ENCODE measurements at places on chromosomes 6 and 20. TPM values are rescaled to one million over a fixed set of nuclear protein-coding genes. Genes with fewer than 3 reads are reported as not detected.
A peak's percentile ranks its signal among the peaks of the same experiment; 100 is the strongest.

The GMPR gene
- 2.2 TPM for total RNA-seq

DNA sequence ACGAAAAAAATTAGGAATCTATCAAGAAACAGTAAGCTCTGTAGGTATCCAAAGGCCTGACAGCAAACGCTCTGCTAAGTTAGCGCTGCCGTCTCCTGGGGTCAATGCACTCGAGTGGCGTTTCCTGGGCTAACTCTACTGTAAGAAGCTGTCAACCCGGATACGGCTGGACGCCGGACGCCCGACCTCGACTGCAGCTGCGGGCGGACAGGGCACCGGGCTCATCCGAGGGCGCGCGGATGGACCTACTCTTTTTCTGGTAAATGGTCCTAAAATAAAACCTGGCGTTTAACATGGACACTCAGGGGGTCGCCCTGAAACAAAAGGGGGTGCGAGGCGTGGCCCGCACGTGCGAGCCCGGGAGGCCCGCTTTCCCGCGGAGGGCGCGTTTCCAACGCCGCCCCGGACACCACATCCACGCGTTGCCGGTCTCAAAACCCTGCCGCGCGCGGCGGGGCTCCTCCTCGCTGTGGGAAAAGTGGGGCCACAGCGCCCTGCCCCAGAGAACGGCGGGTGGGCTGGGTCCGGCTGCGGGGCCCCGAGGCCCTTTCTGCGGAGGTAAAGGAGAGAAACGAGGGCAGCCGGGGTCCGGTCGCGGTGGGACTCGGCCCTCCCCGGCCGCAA lies 537 bp downstream of the TCP1 start:
- H3K36me3 ChIP-seq, result peaks cover 50% of the 10 kb centered on the region
- H3K27ac ChIP-seq, result peak overlapping the region; percentile 44
- no peaks in the 10 kb centered on the region for H3K27me3 ChIP-seq
- DNase-seq, result peak; percentile 71

The SNRPB2 gene
- total RNA-seq, result 47.2 TPM

DNA sequence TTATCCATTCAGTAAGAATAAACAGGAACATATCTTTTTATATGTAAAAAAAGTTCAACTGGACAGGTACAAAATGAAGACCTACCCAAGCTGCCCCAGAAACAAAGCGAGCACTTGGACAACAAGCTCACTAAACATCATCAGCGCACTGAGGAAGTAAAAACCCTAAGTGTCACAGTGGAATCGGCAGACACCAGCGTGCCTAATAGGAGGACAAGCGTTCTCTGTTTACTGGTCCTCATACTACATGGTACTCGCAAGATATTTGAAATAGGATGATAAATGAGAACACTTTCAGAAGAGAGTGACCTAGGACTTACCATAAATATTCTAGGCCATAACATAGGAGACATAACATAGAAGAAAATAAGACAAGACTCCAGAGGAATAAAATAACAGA lies 18.2 kb downstream of the MAP7 start:
- H3K4me1 ChIP-seq, result peaks cover 14% of the 10 kb centered on the region
- no peaks in the 10 kb centered on the region for H3K27me3 ChIP-seq
- H3K36me3 ChIP-seq, result no peaks in the 10 kb centered on the region

- no peaks in the 10 kb centered on the region for H3K36me3 ChIP-seq
- no peak overlapping the region for H3K4me3 ChIP-seq
- H3K4me1 ChIP-seq, result no peaks in the 10 kb centered on the region
- no peak overlapping the region for H3K27ac ChIP-seq
- no peak for DNase-seq
These were observed 25.2 kb upstream of the MLN start for GRCh38 chr6:33828764-33829731.

- H3K36me3 ChIP-seq, result no peaks in the 10 kb centered on the region
- no peak overlapping the region for H3K4me3 ChIP-seq
- no peaks in the 10 kb centered on the region for H3K27me3 ChIP-seq
- DNase-seq, result no peak
- H3K27ac ChIP-seq, result no peak overlapping the region
- no peaks in the 10 kb centered on the region for H3K4me1 ChIP-seq
These were observed 115.5 kb downstream of the TNFAIP3 start for GRCh38 chr6:137982418-137983189.

- no peaks in the 10 kb centered on the region for H3K27me3 ChIP-seq
- no peak overlapping the region for H3K27ac ChIP-seq
- H3K4me1 ChIP-seq, result peaks cover 7% of the 10 kb centered on the region
- DNase-seq, result no peak
These were observed 224.8 kb upstream of the RREB1 start for GRCh38 chr6:6883011-6883410.

- peaks cover 37% of the 10 kb centered on the region for H3K4me1 ChIP-seq
- no peak overlapping the region for H3K4me3 ChIP-seq
- DNase-seq, result no peak
- no peak overlapping the region for H3K27ac ChIP-seq
- H3K27me3 ChIP-seq, result no peaks in the 10 kb centered on the region
- no peaks in the 10 kb centered on the region for H3K36me3 ChIP-seq
These were observed 30.5 kb downstream of the NEDD9 start for GRCh38 chr6:11201772-11202512.

DNA sequence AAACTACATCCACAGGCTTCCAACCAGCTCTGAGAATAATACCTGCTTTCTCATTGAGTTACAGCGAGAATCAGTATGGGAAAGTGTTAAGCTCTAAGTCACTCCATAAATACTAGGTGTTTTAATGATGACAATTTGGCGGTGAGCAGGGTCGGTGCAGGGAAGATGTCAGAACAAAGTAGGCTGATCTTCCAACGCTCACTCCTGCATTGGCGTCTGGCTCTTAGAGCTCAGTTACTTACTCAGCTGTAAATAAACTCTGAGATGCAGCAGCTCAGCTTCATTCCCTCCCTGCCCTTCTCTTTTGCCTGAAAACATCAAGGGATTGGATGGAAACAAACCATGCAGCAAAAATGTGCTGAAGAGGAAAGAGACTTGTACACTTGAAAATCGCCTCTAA lies 102.5 kb upstream of the SPACA1 start:
- DNase-seq, result peak; percentile 16
- H3K27me3 ChIP-seq, result peaks cover 17% of the 10 kb centered on the region
- H3K4me3 ChIP-seq, result no peak overlapping the region
- H3K36me3 ChIP-seq, result no peaks in the 10 kb centered on the region
- H3K4me1 ChIP-seq, result peaks cover 21% of the 10 kb centered on the region
- no peak overlapping the region for H3K27ac ChIP-seq
